ENCODE measurements at places on chromosomes 7 and 10.

DNA sequence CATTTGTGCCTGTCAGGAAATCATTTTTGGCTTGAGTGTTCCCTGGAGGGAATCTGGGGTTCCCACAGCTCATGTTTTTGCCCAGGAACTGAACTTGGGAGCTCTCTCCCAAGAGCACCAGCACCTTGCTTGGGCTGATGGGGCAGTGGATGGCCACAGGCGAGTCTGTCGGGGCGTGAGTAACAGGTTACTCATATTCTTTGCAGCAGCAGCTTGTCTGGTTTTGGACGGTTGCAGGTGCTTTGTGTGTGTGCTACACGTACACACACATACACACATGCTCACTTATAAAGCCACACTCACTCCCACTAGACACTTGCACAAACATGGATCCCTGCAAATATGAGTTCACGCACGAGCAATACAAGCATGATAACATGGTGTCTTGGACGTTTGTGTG, 2.9 kb upstream of the PALD1 start:
- no peak for DNase-seq

- DNase-seq: no peak
Measured at GRCh38 chr7:70787771-70788170, 344.2 kb upstream of the GALNT17 start.

DNA sequence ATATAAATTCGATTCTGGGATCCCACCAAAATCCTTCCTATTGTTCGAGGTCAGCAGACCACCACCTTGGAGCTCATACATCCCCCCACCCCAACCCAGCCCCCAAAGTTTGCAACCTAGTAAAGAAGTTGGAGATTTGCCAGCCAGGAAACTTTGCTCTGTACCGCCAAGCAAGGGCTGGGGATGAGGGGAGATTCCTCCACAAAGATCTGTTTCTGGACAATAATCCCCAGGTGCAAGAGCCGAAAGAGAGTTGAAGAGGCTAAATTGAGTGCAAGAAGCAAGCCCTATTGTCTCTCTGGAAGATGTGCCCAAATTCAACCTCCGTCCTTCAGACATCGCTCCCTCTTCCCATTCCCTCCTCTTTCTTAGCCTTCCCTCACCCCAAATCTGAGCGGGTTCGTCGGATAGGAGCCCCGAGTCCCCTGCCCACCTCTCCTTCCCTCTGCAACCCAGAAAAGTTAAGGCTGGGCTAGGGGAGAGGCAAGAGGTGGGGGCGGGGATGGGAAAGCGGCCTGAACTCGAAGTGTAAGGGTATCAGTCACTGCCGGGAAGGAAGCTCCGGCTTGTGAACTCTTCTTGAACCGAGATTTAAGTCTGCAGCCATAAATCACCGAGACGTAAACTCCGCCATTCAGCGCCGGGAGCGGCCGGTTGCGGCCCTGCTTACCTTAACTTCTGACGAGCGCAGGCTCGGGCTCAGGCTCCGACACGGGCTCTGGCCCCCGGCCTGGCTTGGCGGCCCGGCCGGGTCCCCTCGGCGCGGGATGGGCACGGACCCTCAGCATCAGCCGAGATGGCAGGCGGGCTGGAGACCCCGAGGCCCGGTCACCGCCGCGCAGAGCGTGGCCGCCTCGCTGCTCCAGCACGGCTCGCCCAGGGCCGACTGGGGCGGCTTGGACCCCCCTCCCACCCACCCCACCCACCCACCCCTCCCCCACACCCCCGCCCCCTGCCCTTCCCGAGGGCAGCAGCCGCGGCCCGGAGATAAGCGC, 10.8 kb upstream of the HOXA2 start:
- DNase-seq: no peak

- no peak for DNase-seq
Measured at GRCh38 chr10:34116220-34116641, 698.9 kb downstream of the PARD3 start.

DNA sequence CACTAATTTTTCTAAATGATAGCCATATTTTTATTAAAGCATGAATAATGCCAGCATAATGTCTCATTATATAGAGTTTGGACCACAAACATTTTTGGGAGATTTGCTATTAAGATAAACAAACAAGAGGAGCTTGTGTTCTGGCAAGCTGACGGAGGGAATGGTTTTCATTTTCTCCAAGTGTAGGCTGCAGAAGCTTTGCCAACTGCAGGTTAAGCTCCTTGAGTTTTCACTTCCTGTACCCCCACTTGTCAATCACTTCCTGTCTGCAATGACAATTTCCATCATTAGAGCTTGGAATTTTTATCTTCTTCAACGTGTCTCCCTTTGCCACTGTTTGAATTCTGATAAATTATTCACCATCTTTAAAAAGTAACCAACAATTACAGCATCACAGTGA, 13.4 kb downstream of the EBF3 start:
- DNase-seq: no peak

GRCh38 chr7:112019932-112020331, 186.3 kb downstream of the DOCK4 start:
- DNase-seq: no peak

- no peak for DNase-seq
Measured at GRCh38 chr10:131591936-131592335, 280.4 kb upstream of the TCERG1L start.

DNA sequence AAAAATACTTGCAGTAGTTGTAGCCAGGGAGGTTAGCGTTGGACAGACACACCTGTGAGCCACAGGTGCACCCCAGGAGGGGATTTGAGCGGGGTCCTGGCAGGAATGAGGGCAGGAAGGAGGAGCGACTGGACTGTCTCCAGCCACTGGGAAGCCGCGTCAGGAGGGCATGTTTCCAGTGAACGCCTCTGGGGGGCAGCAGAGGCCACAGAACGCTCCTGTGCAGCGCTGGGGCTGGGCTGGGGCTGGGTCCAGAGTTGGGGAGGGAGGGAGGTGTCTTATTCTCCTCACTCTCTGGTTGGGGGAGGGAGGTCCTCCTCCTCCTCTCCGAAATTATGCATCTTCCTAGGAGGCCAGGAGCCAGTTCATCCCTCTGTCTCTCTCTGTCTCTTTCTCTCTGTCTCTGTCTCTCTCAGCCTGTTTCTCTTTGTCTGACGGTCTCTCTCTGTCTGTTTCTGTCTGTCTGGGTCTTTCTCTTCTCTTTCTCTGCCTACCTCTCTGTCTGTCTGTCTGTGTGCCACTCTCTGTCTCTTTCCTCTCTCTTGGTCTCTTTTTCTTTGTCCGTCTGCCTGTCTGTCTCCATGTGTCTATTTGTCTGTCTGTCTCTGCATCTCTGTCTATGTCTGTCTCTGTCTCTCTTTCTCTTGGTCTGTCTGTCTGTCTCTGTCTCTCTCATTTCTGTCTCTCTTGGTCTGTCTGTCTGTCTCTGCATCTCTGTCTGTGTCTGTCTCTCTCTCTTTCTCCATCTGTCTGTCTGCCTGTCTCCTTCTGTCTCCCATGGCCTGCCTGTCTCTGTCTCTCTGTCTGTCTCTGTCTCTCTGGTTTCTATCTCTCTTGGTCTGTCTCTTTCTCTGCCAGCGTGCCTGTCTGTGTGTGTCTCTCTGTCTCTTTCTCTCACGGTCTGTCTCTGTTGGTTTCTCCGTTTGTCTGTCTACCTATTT, 9.9 kb upstream of the PSMG3 start:
- DNase-seq: no peak

DNA sequence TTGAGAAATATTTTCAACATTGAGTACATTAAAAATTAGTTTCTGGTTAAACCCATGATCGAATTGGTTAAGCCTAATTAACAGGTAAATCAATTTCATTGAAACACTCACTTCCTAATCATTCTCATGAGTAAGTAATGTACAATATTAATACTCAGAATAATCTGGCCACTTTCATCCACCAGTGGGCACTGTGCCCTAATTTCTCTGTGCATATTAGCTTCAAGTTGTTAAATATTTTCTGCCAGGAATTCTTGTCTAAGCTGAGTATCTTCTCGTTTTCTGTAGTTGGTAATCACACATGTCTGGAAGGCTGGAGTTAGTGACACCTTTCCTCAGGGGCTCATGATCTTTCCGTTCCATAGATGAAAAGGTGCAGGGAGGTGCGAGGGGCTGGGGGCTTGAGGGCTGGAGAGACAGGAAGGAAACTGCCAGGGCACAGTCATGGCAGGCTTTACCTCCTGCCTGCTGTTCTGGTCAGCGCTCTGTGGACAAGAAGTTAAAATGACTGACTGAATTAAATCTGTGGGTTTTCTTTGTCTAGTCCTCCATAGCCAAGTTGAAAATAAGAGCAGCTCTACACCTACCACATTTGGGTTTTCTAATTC, 71.9 kb downstream of the WIPF3 start:
- peak; percentile 21 for DNase-seq

- no peak for DNase-seq
Measured at GRCh38 chr10:19221216-19221615, 172.6 kb downstream of the MALRD1 start.

GRCh38 chr10:85926986-85927385, 439.6 kb downstream of the GRID1 start:
- no peak for DNase-seq

GRCh38 chr7:69702357-69702756, 104.1 kb downstream of the AUTS2 start:
- no peak for DNase-seq

GRCh38 chr10:4131407-4132215, 346.6 kb upstream of the KLF6 start:
- DNase-seq: peak; percentile 78

- no peak for DNase-seq
Measured at GRCh38 chr7:3158341-3158760, 114.7 kb upstream of the CARD11 start.

- no peak for DNase-seq
Measured at GRCh38 chr7:156607332-156608172, 33.0 kb upstream of the RNF32 start.

All from HFF-Myc (cell line).